Fibroblast of mammary gland (primary cell): ENCODE measurements at places on chromosomes 5 and 9.

GRCh38 chr5:171272996-171273970 lies 35.8 kb upstream of the TLX3 start:
- peak; percentile 25 for DNase-seq

GRCh38 chr9:16601991-16602390 lies 268.5 kb downstream of the BNC2 start:
- DNase-seq: no peak

DNA sequence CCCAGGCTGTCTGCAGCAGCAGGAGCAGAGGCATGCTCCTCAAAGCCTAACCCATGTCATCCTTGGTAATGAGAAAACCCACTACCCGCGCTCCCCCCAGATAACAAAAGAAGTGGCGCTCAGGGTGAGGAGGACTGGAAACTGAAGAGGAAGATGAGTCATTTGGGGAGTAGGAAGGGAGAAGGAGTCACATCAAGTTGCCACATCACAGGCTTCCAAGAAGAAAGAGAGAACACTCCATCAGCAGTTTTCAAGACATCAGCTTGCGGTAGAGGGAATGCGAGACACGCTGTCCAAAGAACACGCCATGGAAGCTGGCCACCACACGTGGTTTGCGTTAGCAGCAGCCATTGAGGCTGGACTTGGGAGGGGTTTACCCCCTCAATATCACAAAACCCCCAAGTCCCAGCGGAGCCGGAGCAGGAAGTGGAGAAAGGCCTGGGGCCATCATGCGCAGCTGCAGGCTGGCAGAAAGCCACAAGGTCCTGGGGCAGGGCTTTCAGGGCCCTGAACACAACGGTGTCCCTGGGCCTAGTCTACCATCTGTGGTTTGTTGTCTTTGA lies 41.5 kb downstream of the SH3PXD2B start:
- peak; percentile 100 for DNase-seq

DNA sequence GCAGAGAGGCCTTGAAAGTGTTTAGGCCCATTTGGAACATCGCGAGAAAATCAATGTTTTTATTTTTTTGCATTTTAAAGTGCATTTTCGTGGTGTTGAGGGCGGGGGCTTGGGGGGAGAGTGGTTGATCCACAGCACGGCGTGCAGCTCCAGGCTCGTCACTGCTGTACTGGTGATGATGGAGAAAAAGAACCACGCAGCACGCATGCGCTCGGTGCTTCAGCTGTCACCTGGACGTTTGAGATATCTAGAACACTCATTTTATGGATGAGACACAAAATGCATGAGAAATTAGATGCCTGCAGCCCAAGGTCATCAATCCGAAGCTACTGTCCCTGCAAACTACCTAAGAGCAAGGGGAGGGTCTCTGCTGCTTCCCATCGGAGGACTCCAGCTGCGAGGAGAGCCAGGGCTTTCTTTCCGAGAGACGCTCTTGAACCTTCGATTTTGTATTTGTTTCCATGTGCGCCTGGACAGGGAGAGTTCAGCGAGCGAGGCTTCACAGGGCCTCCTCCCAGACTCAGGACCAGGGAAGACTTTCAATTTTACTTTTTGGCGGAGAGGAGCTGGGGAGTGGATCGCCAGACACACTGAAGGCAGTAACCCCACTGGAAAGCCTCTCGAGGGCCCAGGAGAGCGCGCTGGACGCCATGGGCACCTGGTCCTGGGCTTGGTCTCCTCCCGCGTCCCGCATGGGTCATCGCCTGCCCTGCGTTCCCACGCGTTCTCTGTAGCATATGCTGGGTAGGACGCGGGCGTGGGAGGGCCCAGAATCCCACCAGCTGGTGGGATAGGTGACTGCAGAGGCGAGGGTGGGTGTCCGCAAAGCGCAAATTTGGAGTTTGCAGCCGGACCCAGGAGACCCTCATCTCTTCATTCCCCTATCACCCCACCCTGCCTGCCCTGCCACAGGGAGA lies 2.5 kb downstream of the DMRT2 start:
- DNase-seq: no peak

GRCh38 chr5:10702040-10702629 lies 58.9 kb downstream of the DAP start:
- peak; percentile 90 for DNase-seq

GRCh38 chr9:113774963-113775362 lies 101.1 kb upstream of the ZNF618 start:
- no peak for DNase-seq

- DNase-seq: no peak
Measured at GRCh38 chr5:174482607-174483024, 241.8 kb upstream of the MSX2 start.

- peak; percentile 27 for DNase-seq
Measured at GRCh38 chr5:89595056-89595455, 712.1 kb upstream of the MEF2C start.

GRCh38 chr9:132690696-132691095 lies 20.4 kb downstream of the GTF3C4 start:
- DNase-seq: no peak

- DNase-seq: peak; percentile 50
Measured at GRCh38 chr5:89397096-89397495, 514.1 kb upstream of the MEF2C start.
